ENCODE measurements at places on chromosomes 12 and 14.

DNA sequence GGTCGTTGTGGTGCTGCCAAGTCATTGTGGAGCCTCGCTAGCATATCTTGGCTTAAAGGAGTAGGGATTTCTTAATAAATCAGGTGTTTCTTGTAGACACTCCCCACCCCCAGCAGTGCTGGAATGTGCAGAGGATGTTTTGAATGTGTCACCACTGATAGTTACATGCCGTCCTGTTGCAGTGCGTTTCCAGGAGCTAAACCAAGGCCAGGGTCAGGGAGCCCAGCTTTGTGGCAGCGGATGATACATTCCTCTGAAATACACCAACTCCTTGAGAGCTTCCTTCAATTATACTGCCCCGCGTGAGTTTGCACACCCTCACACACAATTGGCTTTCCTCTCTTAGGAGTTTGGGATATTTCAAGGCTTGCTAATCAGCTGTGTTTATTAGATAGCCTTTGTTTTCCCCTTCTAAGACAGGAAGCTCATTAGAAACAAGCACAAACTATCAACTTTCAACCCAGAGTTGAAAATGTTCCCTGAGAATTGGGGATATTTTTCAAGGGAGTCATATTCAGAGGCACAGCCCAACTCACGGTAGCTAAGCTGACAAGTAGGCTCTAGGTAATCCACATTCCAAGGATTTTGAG lies 154.9 kb downstream of the C12orf75 start:
- DNase-seq: no peak

DNA sequence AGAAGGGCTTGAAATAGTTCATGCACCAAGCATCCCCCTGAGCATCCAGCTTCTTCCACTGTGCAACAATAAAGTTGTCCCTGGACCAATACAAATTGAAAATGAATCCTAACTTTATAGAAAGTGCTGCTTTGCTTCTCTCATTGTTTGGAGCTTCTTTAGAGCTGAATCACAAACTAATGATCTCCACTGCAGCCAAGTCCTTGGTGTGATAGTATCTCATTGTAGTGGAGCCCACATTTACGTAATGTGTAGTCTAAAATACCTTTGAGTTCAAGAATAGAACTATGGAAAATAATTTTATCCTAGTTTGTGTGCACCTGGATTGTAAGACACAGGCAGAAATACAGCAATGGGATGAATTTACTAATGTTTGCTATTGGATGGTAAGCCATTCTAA lies 319.9 kb downstream of the EGLN3 start:
- DNase-seq: no peak

DNA sequence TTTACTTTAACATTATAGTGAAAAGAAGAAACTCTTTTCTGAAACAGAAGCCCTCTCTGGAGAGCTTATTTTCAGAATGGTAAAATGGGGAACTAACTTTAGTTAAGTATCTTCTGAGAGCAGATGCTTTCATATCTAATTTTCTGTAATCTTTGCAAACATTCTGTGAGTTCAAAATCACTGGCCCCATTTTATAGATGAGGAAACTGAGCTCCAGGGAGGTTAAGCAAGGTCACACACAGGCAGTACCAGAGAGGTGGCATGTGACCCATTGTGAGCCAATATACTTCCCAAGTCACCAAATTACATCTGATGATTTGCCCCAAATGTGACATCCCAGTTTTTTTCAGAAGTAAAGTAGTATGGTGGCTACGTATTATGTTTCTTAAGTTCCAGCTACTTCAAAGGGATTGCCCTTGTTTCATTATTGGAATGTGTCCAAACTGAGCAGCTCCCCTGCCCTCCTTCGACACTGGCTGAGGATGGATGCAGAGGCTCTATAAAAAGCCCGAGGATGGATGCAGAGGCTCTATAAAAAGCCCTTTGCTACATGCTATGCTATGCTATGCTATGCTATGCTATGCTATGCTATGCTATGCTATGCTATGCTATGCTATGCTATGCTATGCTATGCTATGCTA lies 36.2 kb upstream of the NUDT4 start:
- no peak for DNase-seq

DNA sequence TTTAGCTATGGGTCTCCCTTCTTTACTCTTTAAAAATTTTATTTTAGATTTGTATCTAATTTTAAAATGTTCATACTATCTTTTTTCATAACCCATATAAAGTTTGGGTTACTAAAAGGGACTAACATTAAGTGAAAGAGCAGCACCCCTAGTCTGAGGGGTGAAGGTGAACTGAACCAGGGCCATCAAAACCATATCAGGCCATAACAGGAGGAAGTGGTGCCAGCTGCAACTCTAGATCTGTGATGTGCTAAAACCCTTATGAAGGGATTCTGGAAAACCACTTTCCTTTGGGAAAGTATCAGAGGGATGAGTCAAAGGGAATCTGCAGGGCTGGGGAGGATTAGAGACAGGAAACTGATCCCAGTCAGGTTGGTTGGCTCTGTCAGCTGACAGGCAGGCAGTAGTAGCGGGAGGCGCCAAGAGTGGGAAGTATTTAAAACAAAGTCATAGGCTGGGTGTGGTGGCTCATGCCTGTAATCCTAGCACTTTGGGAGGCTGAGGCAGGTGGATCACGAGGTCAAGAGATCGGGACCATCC lies 162.5 kb downstream of the PPM1H start:
- DNase-seq: no peak

GRCh38 chr12:116662612-116663144 lies 75.2 kb downstream of the SPRING1 start:
- DNase-seq: no peak

DNA sequence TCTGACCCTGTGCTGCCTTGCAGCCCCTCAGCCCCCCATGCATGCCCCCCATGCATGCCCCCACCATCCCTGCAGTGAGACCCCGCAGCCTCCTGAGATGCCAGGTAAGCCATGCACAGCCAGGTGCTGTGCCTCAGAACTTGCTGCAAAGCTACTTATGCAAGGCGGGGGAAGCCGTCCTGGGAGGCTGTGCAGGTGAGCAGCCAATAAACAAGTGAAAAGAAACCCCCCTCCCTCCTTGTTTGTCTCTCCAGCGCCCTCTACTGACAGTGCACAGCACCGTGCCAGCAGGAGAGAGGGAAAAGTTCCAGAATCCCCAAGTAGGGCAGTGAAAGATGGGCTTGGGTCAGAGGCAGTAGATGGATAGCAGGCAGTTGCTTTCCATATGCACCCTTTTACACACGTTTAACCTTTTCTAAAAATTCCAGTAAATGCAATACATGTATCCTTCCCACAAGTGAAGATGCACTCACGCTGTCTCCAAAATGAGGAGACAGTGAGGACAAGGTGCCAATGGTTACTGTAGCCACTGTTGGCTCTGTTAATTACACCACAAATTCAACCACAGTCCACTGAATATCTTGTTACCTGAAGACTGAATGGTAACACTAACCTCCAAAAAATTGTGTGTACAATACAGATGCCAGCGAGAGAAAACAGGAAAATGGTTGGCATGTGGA lies 18.0 kb downstream of the TNFAIP2 start:
- DNase-seq: no peak

DNA sequence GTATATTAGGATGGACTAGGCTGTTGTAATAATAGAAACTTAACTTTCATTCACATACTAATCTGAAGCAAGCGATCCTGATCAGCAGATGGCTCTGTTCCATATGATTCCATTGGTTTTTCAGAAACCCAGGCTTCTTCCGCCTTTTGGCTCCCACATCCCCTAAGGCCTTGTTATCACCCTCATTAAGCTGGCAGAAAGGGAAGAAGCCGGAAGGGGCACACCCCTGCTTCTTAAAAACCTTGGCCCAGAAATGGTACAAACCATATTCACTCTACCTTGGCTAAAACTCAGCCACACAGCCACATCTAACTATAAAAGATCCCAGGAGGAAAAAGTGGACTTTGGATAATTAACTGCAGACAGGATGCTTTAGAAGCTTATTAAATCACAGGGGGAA lies 329.2 kb downstream of the PCNX1 start:
- DNase-seq: no peak

- no peak for DNase-seq
Measured at GRCh38 chr14:89486505-89486904, 69.5 kb upstream of the FOXN3 start.

- DNase-seq: no peak
Measured at GRCh38 chr12:75850721-75851462, 180.7 kb downstream of the PHLDA1 start.

DNA sequence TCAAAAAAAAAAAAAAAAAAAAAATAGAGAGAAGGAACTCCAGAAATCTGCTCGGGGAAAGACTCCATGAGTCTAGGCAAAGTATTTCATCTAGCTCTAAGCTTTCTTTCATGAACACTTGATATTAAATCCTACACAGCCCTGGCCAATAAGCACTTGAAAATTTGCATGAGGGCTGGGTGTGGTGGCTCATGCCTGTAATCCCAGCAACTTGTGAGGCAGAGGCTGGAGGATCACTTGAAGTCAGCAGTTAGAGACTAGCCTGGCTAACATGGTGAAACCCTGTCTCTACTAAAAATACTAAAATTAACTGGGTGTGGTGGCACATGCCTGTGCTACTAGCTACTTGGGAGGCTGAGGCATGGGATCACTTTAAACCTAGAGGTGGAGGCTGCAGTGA lies 13.1 kb upstream of the METAP2 start:
- no peak for DNase-seq

DNA sequence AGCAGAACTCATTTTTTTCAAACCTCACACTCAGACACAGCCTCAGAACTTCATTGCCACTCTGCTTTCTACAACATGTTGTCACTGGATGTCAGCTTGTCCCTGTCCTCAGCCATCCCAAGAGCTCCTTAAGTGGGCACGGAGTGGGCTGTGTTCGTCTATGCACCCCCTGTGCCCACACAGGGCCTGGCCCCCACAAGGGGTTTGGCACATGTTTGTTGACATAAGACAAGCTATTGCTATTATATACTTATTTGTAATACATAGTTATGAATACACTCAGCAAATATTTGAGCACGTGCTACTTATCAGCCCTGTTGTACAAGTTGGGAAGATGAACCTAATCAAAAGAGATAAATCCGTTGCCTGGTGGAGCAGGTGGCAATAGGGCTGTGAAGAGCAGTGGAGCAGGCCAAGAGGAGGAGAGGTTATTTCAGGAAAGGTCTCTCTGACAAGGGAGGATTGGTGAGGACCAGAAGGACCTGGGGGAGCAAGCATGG lies 4.3 kb upstream of the BDKRB1 start:
- DNase-seq: no peak

DNA sequence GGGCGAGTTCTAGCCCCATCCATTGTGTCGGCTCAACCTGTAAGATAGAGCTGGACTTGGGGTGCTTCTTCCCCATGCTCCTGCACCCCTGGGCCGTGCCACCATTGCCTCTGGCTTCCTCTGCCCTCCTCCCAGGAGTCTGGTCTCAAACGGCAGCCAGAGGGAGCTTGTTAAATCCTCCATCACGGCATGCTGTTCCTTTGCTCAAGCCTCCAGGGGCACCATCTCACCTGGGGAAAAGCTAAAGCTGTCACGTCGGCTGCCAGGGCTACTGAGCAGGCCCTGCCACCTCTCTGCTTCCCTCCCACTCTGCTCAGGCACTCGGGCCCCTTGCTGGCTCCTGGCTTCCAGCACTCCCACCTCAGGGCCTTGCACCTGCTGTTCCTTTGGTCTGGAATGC lies 140.4 kb downstream of the RBM19 start:
- DNase-seq: no peak

DNA sequence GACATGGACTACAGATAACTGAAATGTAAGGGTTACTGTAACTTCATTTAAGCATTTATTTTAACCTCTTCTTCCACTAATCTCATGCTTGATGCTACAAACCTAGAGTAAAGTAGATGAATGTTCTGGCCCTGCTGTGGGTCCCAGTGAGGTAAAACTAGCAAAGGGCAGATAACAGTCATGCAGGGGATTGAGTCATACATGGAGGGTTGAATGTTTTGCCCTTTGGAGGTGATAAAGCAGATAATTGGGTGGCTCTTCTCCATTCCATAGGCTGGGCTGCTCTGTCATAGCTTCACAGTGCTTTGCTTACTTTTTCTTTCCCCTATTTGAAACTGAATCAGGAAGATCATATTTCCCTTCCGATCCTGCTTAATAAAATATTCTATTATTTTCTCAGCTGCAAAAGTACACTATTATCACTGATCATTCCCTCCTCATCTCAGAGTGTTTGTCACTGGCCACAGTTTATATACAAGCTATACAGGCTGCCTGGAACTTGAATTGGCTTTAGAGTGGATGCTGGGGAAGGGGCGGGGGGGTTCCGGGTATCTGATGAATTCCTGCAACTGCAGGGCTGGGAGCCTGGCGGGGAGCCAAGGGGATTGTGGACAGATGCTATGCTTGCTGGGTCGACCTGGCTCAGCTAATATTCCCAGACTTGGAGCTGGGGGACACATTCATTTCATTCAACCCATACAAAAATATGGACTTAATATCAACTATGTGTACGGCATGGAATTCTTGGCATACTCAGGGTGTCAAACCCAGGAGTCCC lies 235.1 kb downstream of the NRXN3 start:
- no peak for DNase-seq

GRCh38 chr12:46100551-46101484 lies 110.4 kb upstream of the SCAF11 start:
- no peak for DNase-seq

DNA sequence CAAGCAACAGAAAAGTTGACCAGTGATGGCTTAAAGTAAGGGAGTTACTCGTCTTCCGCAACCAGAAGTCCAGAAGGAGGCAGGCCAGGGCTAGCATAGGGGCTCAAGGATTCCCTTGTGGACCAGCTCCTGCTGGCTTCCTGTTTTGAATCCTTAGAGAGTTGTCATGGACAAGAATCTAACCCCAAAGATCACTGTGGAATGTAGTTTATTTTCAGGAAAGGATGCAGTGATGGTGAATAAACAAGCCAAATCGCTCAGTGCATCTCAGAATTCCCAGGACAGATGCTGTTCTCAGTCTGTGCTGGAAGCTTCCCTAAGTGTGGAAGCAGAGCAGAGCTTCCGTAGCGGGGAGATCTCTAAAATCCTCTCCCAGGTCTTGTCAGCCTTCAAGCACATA lies 311.3 kb downstream of the C12orf75 start:
- no peak for DNase-seq

- DNase-seq: no peak
Measured at GRCh38 chr12:2126676-2127406, 74.1 kb downstream of the CACNA1C start.
